Anterior cingulate cortex (tissue), 58 donors: ENCODE measurements at places on chromosomes 3 and 15.

- no peak for DNase-seq
Observed at GRCh38 chr3:51799879-51800749, 21.1 kb upstream of the IQCF6 start.

GRCh38 chr3:64957408-64958198, 269.8 kb upstream of the ADAMTS9 start:
- DNase-seq = no peak

GRCh38 chr3:77342027-77342426, 302.1 kb downstream of the ROBO2 start:
- DNase-seq = no peak

GRCh38 chr3:197029511-197030167, at the start of gene MELTF:
Gene MELTF, minus strand, starts transcription at chr3:197029817. Its CDS starts 115 bp downstream, at chr3:197029702.
- DNase-seq = no peak

DNA sequence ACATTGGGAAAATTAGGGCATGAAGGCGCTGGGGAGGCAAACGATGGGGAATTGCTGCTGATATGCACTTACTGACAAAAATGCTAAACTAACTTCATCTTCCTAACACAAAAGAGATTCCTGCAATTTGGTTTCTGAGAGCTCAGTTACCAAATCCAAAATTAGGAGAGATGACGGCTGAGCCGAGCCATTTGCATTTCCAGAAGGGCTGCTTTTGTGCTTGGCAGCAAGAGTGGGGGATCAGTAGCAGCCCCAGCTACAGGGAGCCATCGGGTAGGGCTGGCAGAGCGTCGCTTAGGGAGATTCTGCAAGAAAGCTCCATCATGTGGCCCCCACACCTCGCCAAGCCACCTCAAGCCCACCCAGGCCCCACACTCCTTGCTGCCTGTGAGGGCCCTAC, 16.1 kb upstream of the DUSP7 start:
- no peak for DNase-seq

GRCh38 chr3:116607205-116607604, 102.4 kb upstream of the TUSC7 start:
- no peak for DNase-seq

GRCh38 chr3:128400671-128401070, 66.0 kb downstream of the DNAJB8 start:
- no peak for DNase-seq

- DNase-seq = no peak
Observed at GRCh38 chr3:69212411-69213160, 90.2 kb upstream of the LMOD3 start.

DNA sequence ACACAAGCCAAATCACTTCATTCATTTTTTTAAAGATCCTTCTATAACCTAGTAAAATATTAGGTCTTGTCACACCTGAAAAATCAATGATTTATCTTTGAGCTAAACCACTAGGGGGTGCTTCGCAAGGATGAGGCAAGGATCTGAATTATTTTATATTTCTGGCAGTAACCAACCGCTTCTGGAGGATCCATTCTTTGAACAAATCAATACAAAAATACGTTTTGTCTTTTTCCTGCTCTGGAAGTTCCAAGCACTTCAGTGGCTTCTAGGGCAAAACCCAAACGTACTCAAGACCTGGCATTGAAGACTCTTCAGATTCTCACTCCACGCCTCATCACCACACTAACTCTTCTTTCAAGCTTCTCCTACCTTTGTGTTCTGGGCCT, 486 bp downstream of the LSG1 start:
- no peak for DNase-seq
